Testis (tissue), 5 donors: ENCODE measurements at places on chromosomes 2 and 18.

DNA sequence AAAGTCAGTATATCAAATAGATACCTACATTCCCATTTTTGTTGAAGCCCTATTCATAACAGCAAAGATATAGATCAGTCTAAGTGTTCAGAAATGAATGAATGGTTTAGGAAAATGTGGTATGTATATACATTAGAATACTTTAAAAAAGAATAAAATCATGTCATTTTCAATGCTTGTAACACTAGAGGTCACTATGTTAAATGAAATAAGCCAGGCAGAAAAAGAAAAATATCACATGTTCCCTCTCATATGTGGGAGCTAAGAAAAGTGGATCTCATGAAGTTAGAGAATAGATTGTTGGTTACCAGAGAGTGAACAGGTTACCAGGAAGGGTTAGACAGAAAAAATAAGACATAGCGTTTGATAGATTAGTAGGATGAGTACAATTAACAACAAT is 1111.0 kb upstream of the SLC39A10 start:
- no peaks in the 10 kb centered on the region for H3K4me1 ChIP-seq
- H3K27me3 ChIP-seq, result no peaks in the 10 kb centered on the region
- no peak overlapping the region for H3K27ac ChIP-seq
- no peaks in the 10 kb centered on the region for H3K36me3 ChIP-seq
- no peak for DNase-seq

GRCh38 chr2:12479065-12479601 is 237.6 kb upstream of the TRIB2 start:
- H3K4me3 ChIP-seq, result no peak overlapping the region
- H3K36me3 ChIP-seq, result no peaks in the 10 kb centered on the region
- peak; percentile 60 for DNase-seq

GRCh38 chr2:134282629-134283400 is 28.9 kb downstream of the MGAT5 start:
- H3K27ac ChIP-seq, result no peak overlapping the region
- no peak for DNase-seq
- no peak overlapping the region for H3K4me3 ChIP-seq
- no peaks in the 10 kb centered on the region for H3K27me3 ChIP-seq

DNA sequence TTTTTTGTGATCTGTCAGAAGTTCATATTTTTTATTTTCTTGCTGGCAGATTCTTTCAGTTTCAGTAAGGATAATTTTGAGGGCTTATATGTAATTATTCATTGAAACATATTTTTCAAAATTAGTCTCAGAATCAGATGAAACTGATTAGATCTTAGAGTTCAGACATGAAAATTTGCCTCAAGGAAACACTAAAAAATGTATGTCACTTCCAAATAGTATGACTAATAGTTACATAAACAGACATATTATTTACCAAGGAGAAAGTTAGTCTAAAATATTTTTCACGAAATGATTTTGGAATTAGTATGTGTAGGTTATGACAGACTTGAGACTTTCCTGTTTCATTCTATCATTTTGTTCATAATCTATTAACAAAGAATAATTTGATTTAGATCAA is 628.6 kb downstream of the CCDC85A start:
- no peak overlapping the region for H3K4me3 ChIP-seq
- H3K27me3 ChIP-seq, result no peaks in the 10 kb centered on the region
- DNase-seq, result no peak
- no peak overlapping the region for H3K27ac ChIP-seq
- no peaks in the 10 kb centered on the region for H3K4me1 ChIP-seq
- H3K36me3 ChIP-seq, result no peaks in the 10 kb centered on the region

GRCh38 chr18:25931126-25931525 is 159.3 kb downstream of the SS18 start:
- H3K4me1 ChIP-seq, result no peaks in the 10 kb centered on the region
- H3K4me3 ChIP-seq, result no peak overlapping the region
- no peaks in the 10 kb centered on the region for H3K27me3 ChIP-seq
- H3K36me3 ChIP-seq, result no peaks in the 10 kb centered on the region
- DNase-seq, result no peak

DNA sequence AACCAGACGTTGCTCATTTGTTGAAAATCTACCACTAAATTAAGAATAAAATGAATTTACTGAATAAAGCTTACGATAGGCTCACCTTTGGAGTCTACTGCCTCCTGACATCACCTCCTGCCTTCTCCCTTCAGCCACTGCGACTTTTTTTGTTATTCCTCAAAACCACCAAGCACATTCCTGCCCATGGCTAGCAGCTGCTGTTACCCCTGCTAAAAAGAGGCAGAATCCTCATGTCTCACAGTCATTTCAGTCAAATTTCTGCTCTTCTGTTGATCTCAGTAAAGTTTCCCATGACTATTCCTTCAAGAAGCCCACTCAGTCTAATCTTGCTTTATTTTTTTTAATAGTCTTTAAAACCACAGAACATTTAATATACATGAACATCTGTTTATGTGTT is 40.8 kb upstream of the ANKRD62 start:
- no peak for DNase-seq
- H3K36me3 ChIP-seq, result no peaks in the 10 kb centered on the region
- no peak overlapping the region for H3K4me3 ChIP-seq
- no peak overlapping the region for H3K27ac ChIP-seq
- no peaks in the 10 kb centered on the region for H3K4me1 ChIP-seq

DNA sequence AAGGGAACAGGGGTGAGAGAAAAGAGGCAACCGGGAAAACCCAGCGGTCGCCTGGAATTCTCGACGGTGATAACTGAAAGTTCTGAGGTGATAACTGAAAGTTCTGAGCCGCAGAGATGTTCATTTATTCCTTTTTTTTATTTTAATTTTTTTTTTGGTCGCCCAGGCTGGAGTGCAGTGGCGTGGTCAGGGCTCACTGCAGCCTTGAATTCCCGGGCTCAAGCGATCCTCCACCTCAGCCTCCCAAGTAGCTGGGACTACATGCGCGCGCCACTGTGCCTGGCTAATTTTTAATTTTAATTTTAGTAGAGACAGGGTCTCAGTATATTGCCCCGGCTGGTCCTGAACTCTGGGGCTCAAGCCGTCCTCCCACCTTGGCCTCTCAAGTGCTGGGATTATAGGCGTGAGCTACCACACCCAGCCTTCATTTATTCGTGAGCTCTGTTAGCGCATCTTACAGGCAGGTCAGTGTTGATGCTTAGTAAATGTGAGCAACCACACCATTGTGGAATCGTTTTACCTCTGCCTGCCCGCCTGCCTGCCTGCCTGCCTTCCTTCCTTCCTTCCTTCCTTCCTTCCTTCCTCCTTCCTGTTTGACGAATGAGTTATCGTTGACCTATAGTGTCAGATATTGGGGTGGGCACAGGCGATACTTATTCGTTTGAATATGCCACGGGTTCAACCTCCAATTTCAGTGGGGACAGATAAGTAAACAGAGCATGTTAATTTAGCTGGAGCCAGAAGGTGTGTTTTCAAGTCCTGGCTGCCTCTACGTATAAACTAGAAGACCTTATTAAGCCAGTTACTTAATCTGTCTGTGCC is 557 bp upstream of the E2F6 start:
- no peak for DNase-seq
- H3K27ac ChIP-seq, result peak overlapping the region; percentile 87
- H3K4me3 ChIP-seq, result peak overlapping the region; percentile 82

DNA sequence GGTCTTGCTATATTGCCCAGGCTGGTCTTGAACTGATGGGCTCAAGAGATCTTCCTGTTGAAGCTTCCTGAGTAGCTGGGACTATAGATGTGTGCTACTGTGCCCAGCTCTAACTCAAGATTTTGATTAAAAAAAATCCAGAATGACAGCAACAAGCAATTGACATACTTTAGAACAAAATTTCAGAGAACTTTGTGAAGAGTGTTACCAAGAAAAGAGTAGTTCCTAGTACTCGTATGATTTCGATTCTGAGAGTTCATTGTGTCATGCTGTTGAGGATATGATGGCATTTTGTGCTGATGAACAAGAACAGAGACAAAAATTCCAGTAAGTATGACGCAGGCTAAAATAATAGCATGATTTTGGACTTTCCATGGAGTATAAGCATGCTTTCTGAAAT is 90.2 kb upstream of the TWSG1 start:
- H3K27ac ChIP-seq, result no peak overlapping the region
- no peak for DNase-seq
- H3K4me3 ChIP-seq, result no peak overlapping the region
- H3K36me3 ChIP-seq, result no peaks in the 10 kb centered on the region

DNA sequence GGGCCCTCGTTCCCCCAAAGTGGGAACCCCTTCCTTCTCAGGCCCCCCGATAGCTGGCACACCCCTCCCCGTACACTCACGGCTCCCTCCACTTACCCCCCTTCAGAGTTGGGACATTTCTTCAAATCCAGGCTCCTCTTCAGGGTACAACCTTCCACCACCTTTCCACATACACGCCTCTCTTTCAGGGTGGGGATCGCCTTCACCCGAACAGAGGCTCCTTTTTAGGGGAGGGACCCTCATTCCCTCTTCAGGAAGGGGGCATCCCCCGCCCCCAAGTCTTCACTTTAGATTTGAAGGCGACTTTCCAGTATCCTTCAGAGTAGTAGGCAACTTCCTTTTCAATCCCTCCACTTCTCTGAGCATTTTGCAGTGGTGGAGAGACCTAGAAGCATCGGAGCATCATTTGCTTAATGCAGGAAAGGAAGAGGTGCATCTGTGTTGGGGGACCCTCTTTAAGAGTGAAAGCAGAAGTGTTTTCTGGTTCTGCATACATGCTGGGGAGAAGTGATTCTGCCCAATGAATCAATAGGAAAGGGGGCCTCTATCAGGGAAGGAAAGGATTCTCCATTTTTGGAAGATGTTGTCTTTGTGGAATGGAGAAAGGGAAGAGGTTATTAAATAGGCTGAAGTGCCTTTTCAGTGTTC is 845 bp downstream of the EML4 start:
- H3K4me3 ChIP-seq, result peak overlapping the region; percentile 86
- no peak for DNase-seq
- peaks cover 24% of the 10 kb centered on the region for H3K4me1 ChIP-seq
- H3K27me3 ChIP-seq, result no peaks in the 10 kb centered on the region

DNA sequence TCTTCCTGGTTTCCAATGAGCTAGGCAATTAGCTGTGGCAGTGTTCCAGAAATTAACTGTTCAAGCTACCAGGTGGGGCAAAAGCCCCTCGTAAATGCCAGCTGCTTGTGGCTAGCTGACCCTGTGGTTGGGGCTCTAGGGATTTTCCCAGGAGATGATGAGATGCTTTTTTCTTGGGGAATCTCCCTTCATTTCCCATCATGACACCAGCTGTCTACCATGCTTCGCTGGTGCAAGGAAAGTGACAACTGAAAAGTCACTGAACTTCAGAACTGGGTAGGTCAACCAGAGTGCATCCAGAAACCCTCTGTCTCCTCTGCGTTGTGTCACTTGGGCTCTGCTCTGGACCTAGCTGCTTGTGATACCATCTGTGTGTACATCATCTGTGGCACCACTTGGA is 386.5 kb upstream of the DCC start:
- no peaks in the 10 kb centered on the region for H3K36me3 ChIP-seq
- H3K4me3 ChIP-seq, result no peak overlapping the region
- DNase-seq, result no peak
- no peaks in the 10 kb centered on the region for H3K27me3 ChIP-seq
- H3K4me1 ChIP-seq, result no peaks in the 10 kb centered on the region

GRCh38 chr2:53353135-53354114 is 414.2 kb upstream of the CHAC2 start:
- H3K36me3 ChIP-seq, result no peaks in the 10 kb centered on the region
- no peaks in the 10 kb centered on the region for H3K4me1 ChIP-seq
- H3K27me3 ChIP-seq, result no peaks in the 10 kb centered on the region
- DNase-seq, result no peak
- H3K27ac ChIP-seq, result no peak overlapping the region

DNA sequence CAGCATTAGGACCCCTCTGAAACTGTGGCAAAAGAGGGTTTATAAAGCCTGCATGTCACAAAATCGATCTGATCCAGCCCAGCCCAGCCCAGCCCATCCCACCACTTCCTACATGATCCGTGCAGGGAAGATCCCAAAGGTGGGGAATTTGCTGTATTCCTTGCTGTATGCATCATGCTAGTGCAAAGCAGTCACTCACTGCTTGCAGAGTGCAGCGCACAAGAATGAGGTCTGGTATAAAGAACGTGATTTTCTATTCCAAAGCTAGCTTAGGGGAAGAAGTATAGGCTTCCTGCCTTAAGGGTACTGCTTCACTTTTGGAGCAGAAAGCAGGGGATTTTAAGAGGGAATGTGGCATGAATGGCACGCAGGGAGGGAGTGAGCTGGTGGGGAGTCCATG is 18.9 kb upstream of the SERPINB11 start:
- no peak overlapping the region for H3K27ac ChIP-seq
- no peaks in the 10 kb centered on the region for H3K4me1 ChIP-seq
- H3K27me3 ChIP-seq, result no peaks in the 10 kb centered on the region
- no peak overlapping the region for H3K4me3 ChIP-seq
- H3K36me3 ChIP-seq, result no peaks in the 10 kb centered on the region

DNA sequence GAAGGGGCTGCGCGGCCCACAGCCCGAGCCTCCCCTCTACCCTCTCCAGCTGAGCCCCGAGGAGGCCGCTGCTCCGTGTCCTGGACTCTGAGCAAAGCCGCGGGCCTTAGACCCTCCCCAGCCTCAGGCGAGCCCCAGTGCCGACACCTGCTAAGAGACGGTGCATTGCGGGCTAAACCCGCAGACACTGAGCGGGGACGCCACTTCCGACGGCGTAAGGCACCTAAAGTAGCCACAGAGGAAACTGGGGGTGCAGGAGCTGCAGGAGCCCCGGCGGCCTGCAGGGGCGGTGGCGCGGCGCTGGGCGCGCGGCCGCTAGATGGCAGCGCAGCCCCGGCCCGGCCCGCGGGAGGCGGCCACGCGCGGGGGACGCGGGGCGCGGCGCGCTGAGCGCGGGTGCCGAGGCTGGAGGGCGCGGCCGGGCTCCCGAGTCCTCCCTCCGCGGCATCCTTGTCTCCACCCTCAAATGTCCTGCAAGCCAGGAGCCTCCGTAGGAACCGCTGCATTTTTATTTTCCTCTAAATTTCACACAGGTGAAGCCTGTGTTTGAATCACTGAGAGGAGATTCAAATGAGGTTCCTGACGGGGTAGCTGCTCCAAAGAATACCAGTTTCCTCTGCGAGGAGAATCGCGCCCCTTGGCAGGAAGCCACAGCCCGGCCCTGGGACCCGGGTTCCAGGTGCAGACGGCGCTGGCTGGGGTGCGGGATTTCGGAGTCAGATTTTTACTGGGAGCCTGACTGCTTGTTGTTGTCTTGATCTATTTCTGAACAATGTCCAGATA is 650.5 kb downstream of the GALR1 start:
- H3K27ac ChIP-seq, result no peak overlapping the region
- no peaks in the 10 kb centered on the region for H3K27me3 ChIP-seq
- H3K4me1 ChIP-seq, result no peaks in the 10 kb centered on the region
- no peaks in the 10 kb centered on the region for H3K36me3 ChIP-seq
- peak; percentile 53 for DNase-seq
- H3K4me3 ChIP-seq, result peak overlapping the region; percentile 46

GRCh38 chr18:52950155-52950554 is 610.2 kb downstream of the DCC start:
- H3K4me3 ChIP-seq, result no peak overlapping the region
- H3K4me1 ChIP-seq, result no peaks in the 10 kb centered on the region
- H3K27me3 ChIP-seq, result no peaks in the 10 kb centered on the region
- DNase-seq, result no peak

GRCh38 chr2:147468349-147468748 is 376.5 kb upstream of the ACVR2A start:
- H3K4me3 ChIP-seq, result no peak overlapping the region
- no peak overlapping the region for H3K27ac ChIP-seq
- no peak for DNase-seq
- no peaks in the 10 kb centered on the region for H3K4me1 ChIP-seq
- H3K36me3 ChIP-seq, result no peaks in the 10 kb centered on the region
- no peaks in the 10 kb centered on the region for H3K27me3 ChIP-seq

GRCh38 chr2:70073493-70073892 is 13.8 kb upstream of the PCBP1 start:
- peaks cover 4% of the 10 kb centered on the region for H3K36me3 ChIP-seq
- peaks cover 14% of the 10 kb centered on the region for H3K4me1 ChIP-seq
- H3K4me3 ChIP-seq, result no peak overlapping the region

GRCh38 chr2:111019381-111019780 is 101.3 kb upstream of the BCL2L11 start:
- DNase-seq, result no peak
- H3K4me3 ChIP-seq, result no peak overlapping the region
- no peaks in the 10 kb centered on the region for H3K27me3 ChIP-seq
